ENCODE measurements at places on chromosomes 6 and 20.

DNA sequence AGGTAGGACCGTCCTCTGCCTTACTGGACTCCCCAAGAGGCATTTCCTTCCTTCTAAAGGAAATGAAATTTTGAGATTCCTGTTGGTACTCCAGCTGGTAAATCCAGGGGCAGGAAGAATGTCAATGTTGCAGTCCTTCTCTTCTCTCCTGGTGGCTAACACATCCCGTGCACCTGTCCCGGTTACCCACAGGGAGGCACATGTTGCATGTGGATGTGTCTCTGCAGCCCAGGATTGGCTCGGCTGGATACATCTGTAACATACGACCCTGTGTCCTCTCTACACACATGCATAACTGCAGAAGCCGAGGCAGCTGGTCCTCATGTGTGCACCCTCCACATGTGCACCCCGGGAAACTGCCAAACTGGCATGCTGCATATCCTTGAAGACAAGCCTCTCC is 1.3 kb upstream of the LRFN2 start:
- peak; percentile 24 for DNase-seq

DNA sequence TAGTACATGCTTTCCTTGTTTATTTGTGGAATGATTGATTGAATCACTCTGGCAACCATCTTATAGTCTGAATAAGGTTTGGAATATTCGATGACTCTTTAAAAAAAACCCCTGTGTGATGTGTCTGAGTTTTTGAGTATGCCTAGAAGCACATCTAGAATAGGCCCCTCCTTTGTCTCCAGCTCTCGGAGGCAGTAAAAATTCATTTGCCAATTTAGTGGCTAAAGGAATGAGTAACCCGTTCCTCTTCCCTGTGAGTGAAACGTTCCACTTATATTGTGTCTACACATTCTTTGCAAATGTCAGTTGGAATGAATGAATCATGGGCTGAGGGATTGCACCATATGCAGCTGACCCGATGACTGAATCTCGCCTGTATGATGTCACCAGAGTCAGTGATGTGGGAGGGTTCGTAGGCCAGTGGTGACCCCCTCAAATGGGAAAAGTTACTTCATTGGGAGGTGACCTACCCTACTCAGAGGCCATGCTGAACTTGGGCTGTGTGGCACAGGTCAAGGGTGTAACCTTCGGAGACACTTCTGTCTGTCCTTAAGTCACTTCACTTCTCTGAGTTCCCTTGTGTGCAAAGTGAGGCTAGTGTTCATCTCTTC is 21.6 kb downstream of the MOCS3 start:
- no peak for DNase-seq

GRCh38 chr6:166412156-166412910 is 29.6 kb upstream of the MPC1 start:
- no peak for DNase-seq

DNA sequence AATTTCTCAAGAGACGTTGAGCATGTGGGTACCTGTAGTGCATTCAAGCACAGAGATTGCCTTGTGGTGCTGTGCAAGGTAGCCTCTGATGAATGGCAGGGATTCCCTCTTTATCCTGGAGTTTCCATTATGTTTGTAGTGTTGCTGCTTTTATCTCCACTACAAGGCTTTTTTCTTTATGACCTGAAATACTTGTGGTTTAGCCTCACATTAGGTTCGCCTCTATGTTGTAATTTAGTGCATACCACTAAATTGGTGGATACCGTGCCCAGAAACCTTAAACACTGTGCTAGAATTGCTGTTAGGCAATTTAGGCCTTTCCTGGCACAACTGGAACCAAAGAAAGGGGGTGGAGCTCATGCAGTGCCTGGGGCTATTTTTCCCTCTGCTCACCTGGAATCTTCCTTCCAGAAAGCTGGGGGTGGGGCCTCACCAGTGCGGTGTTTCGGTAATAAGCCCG is 76.8 kb downstream of the NCOA7 start:
- DNase-seq, result peak; percentile 81

DNA sequence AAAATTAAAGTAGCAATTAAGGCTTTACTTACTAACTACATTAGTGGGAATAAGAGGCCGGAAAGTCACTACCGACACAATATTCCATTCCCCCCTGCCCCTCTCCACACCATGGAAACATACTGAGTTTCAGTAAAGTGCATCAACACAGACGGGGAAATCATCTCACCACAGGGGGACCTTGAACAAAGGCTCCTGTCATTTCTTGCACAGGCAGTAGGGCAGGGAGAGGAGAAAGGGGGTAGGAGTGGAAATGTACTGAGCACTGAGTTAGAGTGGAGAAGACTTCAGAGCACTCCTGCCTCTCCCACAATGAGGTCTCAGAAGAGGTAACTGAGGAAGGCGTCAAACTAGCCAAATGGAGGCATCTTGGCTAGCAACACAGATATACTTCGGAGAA is 1426.9 kb upstream of the EYS start:
- no peak for DNase-seq

DNA sequence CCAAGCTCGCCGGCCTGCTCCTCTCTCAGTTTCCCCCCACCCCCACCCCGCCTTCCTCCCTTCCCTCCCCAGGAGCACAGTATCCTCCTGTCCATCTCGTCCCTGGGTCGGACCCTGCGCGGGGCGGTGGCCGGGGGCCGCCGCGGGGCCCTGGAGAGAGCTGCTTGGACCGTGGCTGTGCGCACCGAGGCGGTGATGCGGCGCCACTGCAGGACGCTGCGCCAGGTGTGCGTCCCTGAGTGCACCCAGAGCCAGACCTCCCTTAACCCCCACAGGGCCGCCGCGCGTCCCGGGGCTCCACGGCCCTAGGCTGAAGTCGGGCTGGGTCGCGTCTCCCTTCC is 2.2 kb downstream of the C20orf204 start:
- peak; percentile 68 for DNase-seq

GRCh38 chr6:119333707-119334295 is 15.8 kb downstream of the MAN1A1 start:
- DNase-seq, result peak; percentile 16

DNA sequence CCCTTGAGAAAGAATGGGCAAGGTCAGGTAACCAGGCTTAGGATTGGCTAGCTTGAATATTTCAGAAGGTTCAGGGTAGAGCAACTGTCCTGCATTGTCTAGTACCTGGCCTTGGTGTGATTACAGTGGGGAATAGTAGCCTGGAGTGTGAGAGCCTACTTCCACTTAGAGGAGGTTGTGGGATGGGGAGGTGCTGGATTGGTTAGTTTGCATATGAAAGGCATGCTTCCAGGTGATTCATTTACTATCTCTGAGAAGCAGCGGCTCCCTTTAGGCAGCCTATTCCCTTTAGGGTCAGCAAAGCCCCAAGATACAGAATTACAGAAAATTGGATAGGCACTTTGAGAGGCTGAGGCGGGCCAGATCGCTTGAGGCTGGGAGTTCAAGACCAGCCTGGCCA is 25.0 kb upstream of the SCGN start:
- DNase-seq, result peak; percentile 59

DNA sequence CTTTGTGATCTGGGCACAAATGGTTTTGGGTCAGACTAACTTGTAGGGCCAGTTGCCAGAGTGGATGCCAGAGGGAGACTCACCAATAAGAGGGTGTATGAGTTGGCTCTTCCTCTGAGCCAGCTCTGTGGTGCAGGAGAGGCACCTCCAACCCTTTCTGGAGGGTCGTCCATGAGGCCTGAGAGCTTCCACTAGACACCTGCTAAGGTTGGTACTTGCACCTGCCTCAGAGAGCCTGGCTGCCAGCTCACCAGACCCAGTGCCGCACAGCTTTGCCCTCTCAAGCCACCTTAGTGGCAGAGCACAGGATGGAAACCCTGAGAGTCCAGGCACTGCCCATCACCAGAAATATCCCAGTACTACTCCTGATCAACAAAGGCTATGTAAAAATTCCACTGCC is 504.3 kb downstream of the EYS start:
- no peak for DNase-seq

DNA sequence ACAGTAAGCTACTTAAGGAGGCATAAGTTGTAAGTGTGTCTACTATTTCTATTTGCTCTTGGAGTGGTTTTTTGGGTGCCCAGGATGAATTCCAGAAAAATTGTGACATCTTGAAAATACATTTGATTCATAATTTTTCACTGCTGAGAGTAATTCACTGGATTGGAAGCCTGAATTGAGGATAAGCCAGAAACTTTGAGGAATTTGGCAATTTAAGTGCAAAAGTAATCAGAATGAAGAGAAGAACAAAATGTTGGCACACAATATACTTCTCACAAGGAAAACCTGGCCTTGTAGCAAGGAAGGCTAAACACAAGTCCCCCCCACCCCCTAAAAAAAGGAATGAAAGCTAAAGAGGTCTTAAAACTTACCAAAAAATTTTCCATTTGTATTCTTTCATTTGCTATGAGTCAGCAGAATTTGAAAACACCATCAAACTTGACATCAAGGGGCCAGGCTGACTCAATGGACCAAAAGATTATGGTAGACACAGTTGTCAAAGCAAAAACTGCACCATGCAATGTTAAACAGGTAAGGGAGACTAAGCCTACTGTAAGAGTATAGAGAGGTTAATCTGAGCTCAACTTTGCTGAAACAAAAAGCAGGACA is 840.0 kb downstream of the FRK start:
- no peak for DNase-seq

DNA sequence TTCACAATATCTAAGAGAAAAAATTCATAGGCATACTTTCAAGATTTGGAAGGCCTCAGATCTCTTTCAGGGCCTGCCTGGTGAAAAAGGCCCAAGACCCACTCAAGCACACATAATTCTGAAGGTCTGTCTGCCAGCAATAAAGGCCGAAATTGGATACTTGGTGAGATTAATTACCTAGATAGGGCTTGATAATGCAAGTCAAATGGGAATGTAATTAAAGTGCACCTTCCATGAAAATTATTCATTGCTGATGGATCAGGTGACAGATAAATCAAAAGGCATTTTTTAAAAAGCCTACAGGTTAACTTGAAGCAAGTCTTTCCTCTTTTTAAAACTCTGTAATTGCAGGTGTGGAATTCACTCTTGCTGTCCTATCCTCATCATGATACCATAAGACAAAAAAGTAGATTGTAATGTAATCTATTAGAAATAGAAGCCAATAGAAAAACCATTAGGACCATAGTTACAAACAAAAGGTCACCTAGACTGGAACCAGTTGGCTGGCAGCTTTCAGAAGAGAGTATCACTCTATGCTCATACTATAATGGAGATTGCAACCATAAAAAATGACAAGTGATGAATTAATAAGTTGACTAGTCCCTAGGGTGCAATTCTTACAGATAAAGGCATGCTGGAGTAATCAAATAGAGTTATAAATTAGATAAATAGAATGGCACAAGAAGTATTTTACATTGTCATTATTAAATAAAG is 77.3 kb downstream of the EPHA7 start:
- peak; percentile 96 for DNase-seq

DNA sequence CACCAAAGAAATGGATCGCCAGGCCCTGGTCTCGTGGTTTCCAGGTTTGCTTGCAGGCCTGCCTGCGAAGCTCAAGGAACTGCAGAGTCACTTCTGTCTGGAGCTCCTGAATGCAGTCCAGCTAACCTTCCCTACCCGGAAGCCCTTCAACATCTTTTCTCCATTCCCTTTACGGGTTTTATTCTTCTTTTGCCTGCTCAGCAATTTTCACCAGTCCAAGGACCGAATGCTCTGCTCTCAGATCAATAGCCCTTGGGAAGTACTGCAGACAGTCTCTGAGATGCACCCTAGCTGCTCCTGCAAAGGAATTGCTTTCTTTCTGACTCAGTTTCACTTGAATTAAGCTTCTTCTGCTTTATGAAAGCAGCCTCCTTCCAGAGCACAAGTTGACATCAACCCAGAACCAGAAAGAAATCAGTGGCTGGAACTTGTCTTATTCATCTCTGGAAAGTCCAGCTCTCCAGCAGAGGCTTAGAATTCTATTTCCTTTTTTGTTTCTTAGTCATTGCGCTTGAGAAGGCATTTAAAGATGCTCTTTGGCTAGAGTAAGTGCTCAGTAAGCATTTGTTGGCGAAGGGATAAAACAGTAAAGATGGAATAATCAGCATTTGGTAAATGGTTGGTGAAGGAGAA is 18.7 kb upstream of the YWHAB start:
- DNase-seq, result no peak

DNA sequence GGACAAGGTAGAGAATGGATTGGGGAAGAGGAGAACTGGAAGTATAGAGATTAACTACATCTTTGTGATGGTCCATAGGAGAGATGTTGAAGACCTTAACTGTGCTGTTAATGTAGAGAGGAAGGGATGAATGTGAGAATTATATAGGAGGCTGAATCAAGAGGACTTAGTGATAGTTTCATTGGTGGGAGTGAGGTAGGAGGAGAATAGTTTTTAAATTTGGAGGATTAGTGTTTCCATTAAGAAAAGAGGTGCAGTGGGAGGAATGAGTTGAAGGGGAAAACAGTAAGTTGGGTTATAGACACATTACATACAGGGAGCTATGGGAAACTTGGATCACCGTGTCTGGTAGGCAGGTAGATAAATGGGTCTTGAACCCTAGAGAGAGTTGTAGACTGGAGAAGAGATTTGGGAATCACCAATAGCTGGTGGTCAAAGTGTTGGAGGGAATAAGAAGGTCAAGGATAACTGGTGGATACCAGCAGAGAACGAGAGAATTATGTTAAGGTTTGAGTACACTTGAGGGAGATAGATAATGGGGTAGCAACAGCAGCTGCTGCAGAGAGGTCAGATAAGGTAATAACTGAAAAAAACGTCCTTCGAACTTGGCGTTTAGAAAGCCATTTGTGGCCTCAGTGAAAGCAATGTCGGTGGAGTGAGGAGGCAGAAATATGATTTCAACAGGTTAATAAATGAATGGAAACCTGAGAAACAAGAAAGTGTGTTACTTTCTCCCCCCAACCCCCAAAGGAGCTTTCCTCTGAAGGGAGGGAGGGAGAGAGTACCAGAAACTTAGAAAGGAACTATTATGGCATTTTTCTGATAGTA is 3.1 kb downstream of the C6orf89 start:
- no peak for DNase-seq

DNA sequence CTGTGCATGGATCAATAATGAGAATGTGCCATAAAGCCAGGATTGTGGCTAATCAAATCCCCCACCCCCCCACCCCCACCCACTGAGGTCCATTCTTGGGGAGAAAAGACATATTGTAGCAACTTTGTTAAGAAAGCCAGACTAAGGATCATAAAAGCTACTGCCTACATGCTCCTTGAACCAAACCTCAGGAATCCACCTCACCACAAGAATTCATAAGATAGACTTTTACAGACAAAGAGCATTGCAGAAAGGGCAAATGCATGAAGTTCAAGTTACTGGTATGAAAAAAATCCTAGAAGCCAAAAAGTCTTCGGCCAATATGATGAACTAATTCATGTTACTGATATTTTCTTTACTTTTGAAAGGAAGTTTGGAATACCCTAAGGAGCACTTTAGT is 187.9 kb upstream of the ARID1B start:
- DNase-seq, result no peak

- no peak for DNase-seq
Measured at GRCh38 chr6:125759959-125760457, 10.6 kb downstream of the HEY2 start.

GRCh38 chr6:136306466-136306865 is 16.8 kb upstream of the BCLAF1 start:
- DNase-seq, result no peak

DNA sequence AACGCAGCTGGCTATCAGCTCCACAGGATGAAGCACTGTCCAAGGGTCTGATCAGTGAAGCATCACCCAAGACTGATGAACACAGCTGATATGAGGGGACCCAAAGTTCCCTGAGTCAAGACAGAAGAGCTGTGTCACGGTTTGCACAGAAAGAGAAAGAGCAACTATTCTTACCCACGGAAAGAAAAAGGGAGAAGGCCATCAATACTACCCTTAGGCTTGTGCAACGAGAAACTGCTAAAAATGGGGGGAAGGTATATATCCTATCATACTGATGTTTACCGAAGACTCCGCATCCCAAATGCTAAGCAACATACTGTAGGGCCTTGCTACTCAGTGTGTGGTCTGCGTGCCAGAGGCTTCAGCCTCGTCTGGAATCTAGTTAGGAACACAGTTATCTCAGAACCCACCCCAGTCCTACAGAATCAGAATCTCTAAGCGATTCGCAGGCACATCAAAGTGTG is 665 bp downstream of the FASTKD5 start:
- DNase-seq, result no peak

Measured in NCI-H146 (cell line).